ENCODE measurements at places on chromosomes 7 and 10.
A peak's percentile ranks its signal among the peaks of the same experiment; 100 is the strongest.

DNA sequence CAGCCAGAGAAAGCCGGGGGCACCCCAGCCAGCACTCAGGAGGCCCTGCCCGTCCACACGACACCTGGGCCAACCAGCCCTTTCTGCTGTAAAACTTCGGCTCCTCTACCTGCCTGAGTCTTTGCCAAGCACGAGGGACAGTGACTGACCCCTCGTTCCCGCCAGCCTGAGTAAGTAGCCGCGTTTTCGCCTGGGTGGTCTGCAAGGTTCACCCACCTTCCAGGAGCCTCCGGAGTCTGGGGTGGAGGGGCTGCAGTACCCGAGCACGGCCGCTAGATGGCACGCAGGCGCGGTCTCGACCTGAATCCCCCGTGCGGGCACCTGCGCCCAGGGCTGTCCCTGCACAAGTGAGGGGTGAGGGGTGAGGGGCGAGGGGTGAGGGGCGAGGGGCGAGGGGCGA lies 192.7 kb downstream of the PTPRN2 start:
- peak; percentile 7 for DNase-seq

- no peak for DNase-seq
Observed at GRCh38 chr7:2110610-2111396, 121.9 kb downstream of the MAD1L1 start.

DNA sequence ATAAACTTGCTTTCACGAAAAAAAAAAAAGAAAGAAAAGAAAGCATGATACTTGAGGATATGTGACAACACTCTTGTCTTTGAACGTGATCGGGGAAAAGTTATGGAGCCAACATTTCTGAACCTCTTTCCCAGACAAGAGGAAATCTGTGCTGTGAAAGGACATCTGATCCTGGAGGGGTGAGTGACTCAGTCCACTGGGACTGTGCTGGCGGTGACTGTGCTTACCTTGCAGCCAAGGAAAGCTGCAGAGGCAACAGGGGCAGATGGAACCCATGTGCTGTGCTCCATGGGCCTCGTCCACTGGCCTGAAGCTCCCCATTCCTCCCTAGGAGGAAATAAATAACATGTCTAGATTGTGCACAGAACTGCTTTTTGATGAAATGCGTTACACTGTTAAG lies 116.5 kb upstream of the RAB11FIP2 start:
- no peak for DNase-seq

GRCh38 chr10:49222170-49222569 lies 34.0 kb upstream of the TMEM273 start:
- DNase-seq, result no peak

GRCh38 chr10:34647875-34648865 lies 166.9 kb downstream of the PARD3 start:
- no peak for DNase-seq
